ENCODE measurements at places on chromosomes 1 and 21.

DNA sequence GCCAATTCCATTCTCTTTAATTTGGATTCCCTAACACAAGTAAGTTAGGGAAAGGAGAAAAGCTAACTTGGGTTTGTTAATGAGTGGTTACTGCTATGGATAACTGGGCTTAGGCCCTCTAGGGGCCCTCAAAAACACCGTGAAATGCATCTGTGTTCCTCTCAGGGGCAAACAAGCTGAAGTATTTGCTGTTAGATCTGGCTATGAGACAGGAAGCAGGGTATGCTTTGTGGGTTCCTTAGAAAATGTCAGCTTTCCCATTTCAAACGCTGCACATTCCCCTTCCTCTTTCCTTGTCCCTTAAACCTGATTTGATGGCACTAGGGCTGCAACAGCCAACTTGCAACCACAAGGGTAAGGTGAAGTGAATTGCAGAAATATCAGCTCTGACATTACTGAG lies 5.7 kb upstream of the CAP1 start:
- no peak for DNase-seq

GRCh38 chr1:157004327-157004726 lies 41.2 kb downstream of the ARHGEF11 start:
- DNase-seq, result no peak

- DNase-seq, result no peak
Measured at GRCh38 chr1:216032284-216032683, 391.0 kb downstream of the USH2A start.

DNA sequence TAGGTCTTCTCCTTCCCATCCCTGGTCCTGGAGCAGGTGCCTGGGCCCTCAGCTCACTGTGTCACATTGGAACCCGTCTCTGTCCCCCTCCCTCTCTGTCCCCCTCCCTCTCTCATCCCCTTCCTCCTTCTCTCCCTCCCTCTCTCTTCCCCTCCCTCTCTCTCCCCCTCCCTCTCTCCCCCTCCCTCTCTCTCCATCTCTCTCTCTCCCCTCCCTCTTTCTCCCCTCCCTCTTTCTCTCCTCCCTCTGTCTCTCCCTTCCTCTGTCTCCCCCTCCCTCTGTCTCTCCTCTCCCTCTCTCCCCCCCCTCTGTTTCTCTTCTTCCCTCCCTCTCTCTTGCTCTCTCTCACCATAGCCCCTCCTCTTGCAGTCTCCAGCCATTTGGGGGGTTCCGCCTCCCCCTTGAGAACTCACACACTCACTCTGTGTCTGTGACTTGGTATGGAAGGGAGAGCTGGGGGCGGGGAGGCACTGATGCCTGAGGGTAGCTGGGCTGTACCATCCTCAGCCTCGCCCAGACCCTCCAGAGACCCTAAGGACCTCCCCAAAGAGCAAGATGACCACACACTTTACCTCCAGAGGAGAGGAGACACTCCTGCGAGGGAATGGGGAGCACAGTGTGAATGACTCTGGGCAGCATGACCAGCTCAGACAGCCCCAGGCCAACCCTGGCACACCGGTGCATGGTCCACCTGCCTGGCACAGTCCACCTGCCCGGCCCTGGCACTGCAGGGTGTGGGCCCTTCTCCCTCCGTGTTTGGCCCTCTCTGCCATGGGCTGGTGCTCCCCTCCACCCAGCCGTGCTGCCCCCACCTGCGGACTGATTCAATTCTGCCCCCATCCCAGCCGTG lies 102.8 kb upstream of the ARHGEF16 start:
- DNase-seq, result no peak

DNA sequence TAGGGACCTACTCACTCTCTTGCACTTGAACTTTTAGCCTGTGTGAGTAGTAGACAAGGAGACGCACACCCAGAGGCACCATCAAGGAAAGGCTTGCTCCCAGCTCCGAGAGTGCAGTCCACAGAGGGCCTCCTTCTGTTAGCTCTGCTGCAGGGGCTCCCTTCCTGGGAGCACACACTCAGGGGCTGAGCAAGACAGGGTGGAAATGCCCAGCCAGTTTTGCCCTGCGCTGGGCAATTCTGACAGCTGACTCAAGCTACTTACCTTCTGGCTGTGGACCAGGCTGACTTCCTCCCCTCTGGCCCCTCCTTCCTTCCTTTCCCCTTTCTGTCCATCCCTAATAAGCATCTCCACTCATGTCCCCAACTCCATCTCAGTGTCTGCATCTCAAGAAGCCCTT lies 449.1 kb downstream of the PTPRU start:
- DNase-seq, result no peak
